Activated T-cell treated with anti-CD3 and anti-CD28 coated beads, Interleukin-2, amount 50 U/mL, for 72 hours (primary cell): ENCODE measurements at places on chromosomes 2 and 18. TPM values are rescaled to one million over a fixed set of nuclear protein-coding genes. Genes with fewer than 3 reads are reported as not detected.

- no peak overlapping the region for H3K27ac ChIP-seq
- no peaks in the 10 kb centered on the region for H3K27me3 ChIP-seq
- H3K4me3 ChIP-seq: no peak overlapping the region
- no peak for DNase-seq
Measured at GRCh38 chr2:107633580-107634147, 193.0 kb upstream of the RGPD4 start.

DNA sequence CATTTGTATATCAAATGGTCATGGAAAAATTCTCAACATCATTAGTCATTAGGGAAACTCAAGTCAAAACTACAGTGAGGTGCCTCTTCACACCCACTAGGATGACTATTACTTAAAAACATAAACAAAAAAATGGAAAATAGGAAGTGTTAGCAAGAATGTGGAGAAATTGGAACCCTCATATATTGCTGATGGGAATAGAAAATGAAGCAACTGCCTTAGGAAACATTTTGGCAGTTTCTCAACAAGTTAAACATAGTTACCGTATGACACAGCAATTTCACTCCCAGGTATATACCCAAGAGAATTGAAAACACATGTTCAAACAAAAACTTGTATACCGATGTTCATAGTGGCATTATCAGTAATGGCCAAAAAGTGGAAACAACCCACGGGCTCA, 18.1 kb upstream of the CYP26B1 start:
- no peaks in the 10 kb centered on the region for H3K4me1 ChIP-seq
- peaks cover 25% of the 10 kb centered on the region for H3K27me3 ChIP-seq
- DNase-seq: no peak
- H3K4me3 ChIP-seq: no peak overlapping the region
- no peaks in the 10 kb centered on the region for H3K36me3 ChIP-seq

GRCh38 chr2:69544951-69545350, 98.6 kb downstream of the AAK1 start:
- peaks cover 29% of the 10 kb centered on the region for H3K4me1 ChIP-seq
- H3K27me3 ChIP-seq: no peaks in the 10 kb centered on the region
- H3K4me3 ChIP-seq: no peak overlapping the region
- no peak for DNase-seq
- peaks cover 10% of the 10 kb centered on the region for H3K36me3 ChIP-seq

The SMAD2 gene
- 249 TPM for total RNA-seq

The NPAS2 gene
- 4.8 TPM for total RNA-seq

The EN1 gene
- total RNA-seq: not detected

The CRYBA2 gene
- total RNA-seq: not detected

DNA sequence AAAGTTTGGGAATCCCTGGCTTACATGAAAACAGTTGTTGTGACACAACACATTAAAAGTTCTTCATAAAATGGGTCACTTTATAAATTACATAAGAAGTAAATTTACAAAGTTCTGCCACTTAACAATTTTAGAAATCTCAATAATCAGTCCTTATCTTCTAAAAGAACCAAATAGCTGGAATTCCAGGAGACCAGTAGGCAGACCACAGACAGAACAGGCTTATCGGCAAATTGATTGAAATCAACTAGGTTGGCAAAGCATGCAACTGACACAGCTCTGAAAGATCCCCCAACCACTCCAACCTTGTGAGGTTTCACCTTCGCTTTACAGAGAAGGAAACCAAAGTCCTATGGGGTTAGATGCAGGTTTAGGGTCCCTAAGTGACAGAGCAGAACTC, 103.0 kb downstream of the DNER start:
- H3K4me3 ChIP-seq: no peak overlapping the region
- DNase-seq: no peak
- no peak overlapping the region for H3K27ac ChIP-seq
- H3K36me3 ChIP-seq: no peaks in the 10 kb centered on the region
- H3K4me1 ChIP-seq: no peaks in the 10 kb centered on the region
- H3K27me3 ChIP-seq: no peaks in the 10 kb centered on the region
